Renal cortical epithelial cell (primary cell): ENCODE measurements at places on chromosomes 1 and 21. TPM values are rescaled to one million over a fixed set of nuclear protein-coding genes. Genes with fewer than 3 reads are reported as not detected.

The NUF2 gene
- 0.30 and 12.9 TPM in 2 replicates for total RNA-seq

The IL20 gene
- total RNA-seq = not detected in 2 replicates

The PADI1 gene
- 1.5 and 26.0 TPM in 2 replicates for total RNA-seq

The CYP4X1 gene
- 0.10 and 0.17 TPM in 2 replicates for total RNA-seq

The CFAP45 gene
- 0.25 and 0.69 TPM in 2 replicates for total RNA-seq

The S100A7A gene
- total RNA-seq = not detected in 2 replicates
